Stimulated activated CD8-positive, alpha-beta memory T cell treated with anti-CD3 and anti-CD28 coated beads, Interleukin-4, amount 100 ng/mL, for 1 hour (primary cell): ENCODE measurements at places on chromosomes 16 and 17.

DNA sequence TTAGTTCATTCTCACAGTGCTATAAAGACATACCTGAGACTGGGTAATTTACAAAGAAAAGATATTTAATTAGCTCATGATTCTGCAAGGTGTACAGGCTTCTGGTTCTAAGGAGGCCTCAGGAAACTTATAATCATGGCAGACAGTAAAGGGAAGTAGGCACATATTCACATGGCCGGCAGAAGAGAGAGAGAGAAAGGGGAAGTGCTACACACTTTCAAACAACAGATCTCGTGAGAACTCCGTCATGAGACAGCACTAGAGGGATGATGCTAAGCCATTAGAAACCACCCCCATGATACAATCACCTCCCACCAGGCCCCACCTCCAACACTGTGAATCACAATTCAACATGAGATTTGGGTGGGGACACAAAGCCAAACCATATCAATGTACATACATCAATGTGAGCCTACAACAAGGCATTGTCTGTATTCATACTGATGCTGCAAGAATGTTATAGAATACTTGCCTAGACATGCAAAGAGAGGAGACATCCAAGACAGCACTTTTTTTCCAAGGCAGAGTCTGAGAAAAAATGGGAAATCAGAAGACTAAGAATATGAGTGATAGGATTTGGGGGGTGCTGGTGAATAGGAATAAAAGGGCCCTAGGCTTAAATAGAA is 114.8 kb upstream of the XYLT1 start:
- DNase-seq, result no peak

- DNase-seq, result no peak
Measured at GRCh38 chr17:42672038-42672437, 4.8 kb downstream of the PLEKHH3 start.

- no peak for DNase-seq
Measured at GRCh38 chr17:15354256-15354655, 12.9 kb upstream of the TEKT3 start.

DNA sequence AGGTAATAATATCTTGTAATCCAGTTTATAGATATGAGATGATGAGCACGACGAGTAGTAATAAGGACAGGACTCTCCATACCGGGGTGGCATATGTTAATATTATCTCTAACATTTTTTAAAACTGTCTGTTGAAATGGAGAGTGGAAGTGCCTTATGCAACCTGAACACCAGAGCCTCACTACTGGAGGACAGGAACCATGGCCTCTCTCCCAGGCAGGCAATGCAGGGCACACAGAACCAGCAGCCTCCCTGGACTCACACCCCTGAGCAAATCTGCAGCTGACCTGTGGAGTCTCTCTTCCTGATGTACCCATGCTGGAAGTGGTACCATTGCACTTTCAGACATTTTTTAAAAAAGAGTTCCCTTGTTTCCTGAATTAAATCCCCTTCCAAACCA is 55.2 kb upstream of the ERN1 start:
- no peak for DNase-seq

GRCh38 chr16:66359811-66360608 is 6.5 kb upstream of the CDH5 start:
- no peak for DNase-seq

GRCh38 chr16:88435437-88436355 is 17.4 kb upstream of the ZFPM1 start:
- DNase-seq, result no peak
